ENCODE measurements at places on chromosomes 12 and 14.
A peak's percentile ranks its signal among the peaks of the same experiment; 100 is the strongest.

GRCh38 chr14:69685716-69686115, 74.3 kb downstream of the SUSD6 start:
- DNase-seq = peak; percentile 69

- DNase-seq = no peak
These were observed 23.2 kb upstream of the BCAT1 start for GRCh38 chr12:24972078-24972477.

GRCh38 chr14:70315942-70316341, 43.5 kb downstream of the COX16 start:
- no peak for DNase-seq

DNA sequence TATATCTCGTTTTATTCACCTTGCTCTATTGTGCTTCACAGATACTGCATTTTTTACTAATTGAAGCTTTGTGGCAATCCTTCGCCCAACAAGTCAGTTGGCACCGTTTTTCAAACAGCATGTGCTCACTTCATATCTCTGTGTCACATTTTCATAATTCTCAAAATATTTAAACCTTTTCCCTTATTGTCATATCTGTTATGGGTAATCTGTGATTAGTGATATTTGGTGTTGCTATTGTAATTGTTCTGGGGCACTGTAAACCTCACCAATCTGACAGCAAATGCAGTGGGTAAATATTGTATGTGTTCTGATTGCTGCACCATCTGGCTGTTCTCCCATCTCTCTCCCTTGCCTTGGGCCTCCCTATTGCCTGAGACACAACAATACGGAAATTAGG, 191.3 kb downstream of the BTG1 start:
- no peak for DNase-seq

GRCh38 chr12:106080041-106080790, 58.5 kb downstream of the NUAK1 start:
- DNase-seq = no peak

- no peak for DNase-seq
These were observed 31.5 kb upstream of the GTF2A1 start for GRCh38 chr14:81252278-81252677.

- no peak for DNase-seq
These were observed 301.1 kb upstream of the OR4E1 start for GRCh38 chr14:21974741-21975140.

GRCh38 chr12:24470050-24470449, 478.9 kb downstream of the BCAT1 start:
- DNase-seq = peak; percentile 53

DNA sequence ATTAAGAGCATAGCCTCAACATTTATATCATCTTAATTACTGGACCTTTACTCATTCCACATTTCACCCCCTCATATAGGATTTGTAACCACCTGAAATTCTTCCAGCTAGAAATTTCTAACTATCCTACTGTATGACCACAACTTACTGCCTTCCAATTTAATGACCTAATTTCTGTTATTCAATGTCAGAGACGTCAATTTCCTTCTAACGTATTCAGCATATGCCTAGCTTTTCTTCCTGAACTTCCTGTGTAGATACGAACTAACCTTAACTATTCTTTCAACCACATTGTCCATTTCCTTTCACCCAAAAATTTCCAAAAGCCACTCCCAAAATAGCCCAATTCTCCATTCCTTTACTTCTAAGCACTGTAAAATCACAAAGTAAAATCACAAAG, 108.0 kb downstream of the EEA1 start:
- no peak for DNase-seq

GRCh38 chr14:102838501-102838900, 61.3 kb downstream of the TRAF3 start:
- no peak for DNase-seq

DNA sequence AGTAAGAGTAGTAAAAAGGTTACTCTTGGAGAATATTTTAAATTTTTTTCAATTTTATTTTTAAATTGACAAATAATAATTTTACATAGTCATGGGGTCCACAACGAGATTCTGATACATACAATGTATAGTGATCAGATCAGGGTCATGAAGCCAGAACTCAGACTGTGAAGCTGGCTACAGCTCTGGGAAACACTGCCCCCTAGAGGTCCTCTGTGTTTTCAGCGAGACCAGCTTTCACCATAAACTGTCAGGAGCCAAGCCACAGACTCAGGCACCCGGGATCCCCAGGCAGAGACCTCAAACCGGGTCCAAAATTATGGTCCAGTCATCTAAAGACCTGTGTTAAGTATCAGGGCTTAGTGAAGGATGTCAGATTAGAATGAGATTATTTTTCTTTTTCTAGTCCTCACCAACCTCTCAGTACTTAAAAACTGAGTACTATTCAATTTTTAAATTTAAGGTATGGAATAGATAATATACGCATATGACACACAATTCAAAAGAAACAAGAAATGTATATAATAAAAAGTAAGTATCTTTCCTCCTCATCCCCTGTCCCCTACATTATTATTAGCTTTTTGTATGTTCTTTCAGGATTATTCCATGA, 397.1 kb downstream of the MDGA2 start:
- peak; percentile 20 for DNase-seq

- DNase-seq = no peak
These were observed 26.3 kb downstream of the BICDL1 start for GRCh38 chr12:120015313-120015712.

GRCh38 chr12:58647495-58647894, 272.8 kb downstream of the LRIG3 start:
- DNase-seq = no peak

All from NCI-H1436 (cell line).